Neural crest cell (in vitro differentiated cells): ENCODE measurements at places on chromosomes 4 and X.

GRCh38 chr4:122652379-122652778, 31.5 kb upstream of the IL21 start:
- no peaks in the 10 kb centered on the region for H3K36me3 ChIP-seq
- H3K27me3 ChIP-seq = no peaks in the 10 kb centered on the region
- no peaks in the 10 kb centered on the region for H3K4me1 ChIP-seq
- peak; percentile 3 for DNase-seq

DNA sequence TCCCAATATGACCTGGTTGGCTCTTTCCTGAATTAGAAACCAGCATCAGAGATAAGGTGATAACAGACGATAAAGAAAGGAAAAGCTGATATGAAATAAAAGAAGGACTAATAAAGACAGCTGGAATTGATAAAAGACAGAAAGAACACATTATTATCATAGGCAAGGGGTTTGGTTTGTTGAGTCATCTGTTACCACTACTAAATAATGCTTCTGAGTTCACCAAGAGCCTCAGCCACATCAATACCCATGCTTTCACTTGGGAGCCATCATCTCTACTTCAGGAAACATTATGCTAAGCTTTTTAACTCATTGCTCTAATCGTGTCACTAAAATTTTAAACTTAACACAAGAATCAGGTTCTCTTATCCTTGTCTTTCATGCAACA, 27.6 kb downstream of the ANXA5 start:
- H3K27ac ChIP-seq = no peak overlapping the region
- no peak overlapping the region for H3K4me3 ChIP-seq
- no peak for DNase-seq
- H3K36me3 ChIP-seq = peaks cover 21% of the 10 kb centered on the region
- H3K27me3 ChIP-seq = no peaks in the 10 kb centered on the region
- no peaks in the 10 kb centered on the region for H3K4me1 ChIP-seq

DNA sequence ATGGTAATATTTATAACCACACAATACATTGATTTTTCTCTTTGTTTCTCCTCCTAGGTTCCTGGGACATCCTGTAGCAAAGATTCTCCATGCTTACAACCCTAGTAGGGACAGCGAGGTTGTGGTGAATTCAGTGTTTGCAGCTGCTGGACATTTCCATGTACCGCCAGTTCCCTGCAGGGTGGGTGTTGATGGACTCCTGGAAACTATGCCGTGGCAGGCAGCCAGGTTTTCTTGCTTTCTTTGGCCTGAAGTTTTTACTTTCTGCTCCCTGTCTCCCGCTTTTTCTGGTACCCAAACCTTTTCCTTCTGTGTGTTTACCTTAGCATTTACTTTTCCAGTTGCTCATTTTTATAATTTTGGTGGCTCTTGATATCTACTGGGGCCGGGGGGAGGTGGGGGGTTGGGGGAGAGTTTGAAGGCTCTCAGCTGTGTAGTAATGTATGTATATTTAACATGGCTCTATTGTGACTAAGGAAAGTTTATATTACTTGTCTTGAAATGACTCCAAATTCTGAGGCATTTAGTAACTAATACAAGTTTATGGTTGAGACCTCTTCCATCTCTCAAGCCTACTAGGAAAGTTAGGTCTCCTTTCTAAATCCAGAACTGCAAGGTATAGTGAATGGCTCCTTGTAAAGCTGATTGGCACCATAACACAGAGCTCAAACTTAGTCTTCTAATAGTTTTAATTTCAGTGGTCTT, 89.7 kb downstream of the TMEM131L start:
- no peak overlapping the region for H3K27ac ChIP-seq
- H3K27me3 ChIP-seq = no peaks in the 10 kb centered on the region
- H3K4me3 ChIP-seq = no peak overlapping the region
- peaks cover 11% of the 10 kb centered on the region for H3K4me1 ChIP-seq

DNA sequence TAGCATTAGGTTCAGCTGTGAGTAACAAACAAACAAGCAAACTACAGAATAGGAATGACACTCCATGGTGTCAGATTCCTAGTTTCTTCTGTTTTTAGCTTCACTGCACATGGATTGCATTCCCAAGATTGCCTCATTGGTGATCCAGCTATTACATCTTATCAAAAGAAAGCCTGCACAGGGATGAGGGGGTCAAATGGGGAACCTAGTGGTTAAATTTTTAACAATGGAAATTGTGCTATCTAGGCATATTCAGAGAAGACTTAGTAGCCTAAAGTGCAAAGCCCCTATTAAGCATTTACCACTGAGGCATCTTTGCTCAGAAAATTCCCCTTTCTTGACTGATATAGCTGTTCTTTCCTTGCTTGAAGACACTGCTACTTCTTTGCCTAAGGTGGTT, 3.9 kb upstream of the TTC29 start:
- no peak for DNase-seq
- no peak overlapping the region for H3K27ac ChIP-seq
- H3K4me1 ChIP-seq = peaks cover 6% of the 10 kb centered on the region
- H3K36me3 ChIP-seq = no peaks in the 10 kb centered on the region
- no peak overlapping the region for H3K4me3 ChIP-seq
- H3K27me3 ChIP-seq = peaks cover 44% of the 10 kb centered on the region

- H3K27me3 ChIP-seq = no peaks in the 10 kb centered on the region
- no peak overlapping the region for H3K4me3 ChIP-seq
Observed at GRCh38 chr4:188606635-188607034, 467.4 kb downstream of the TRIML1 start.

GRCh38 chr4:57051524-57051923, 58.7 kb downstream of the IGFBP7 start:
- H3K4me3 ChIP-seq = no peak overlapping the region
- DNase-seq = no peak
- H3K27me3 ChIP-seq = peaks cover 7% of the 10 kb centered on the region

DNA sequence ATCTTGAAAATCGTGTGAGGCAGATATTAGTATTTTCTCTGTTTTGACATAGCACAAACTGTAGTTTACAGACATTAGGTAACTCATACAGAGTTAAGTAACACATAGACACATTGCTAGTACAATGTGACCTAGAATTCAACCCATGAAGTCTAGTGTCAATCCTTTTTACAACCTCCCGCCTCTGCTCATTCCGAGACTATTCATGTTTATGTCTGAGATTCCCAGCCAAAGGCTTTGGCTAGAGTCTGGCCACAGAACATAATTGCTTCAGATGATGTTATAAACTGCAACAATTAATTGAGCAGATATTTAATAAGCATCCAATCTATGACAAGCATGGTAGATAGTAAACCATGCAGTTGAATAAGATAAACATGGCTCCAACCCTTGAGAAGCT, 841.0 kb downstream of the STIM2 start:
- no peak overlapping the region for H3K27ac ChIP-seq
- no peak overlapping the region for H3K4me3 ChIP-seq
- no peaks in the 10 kb centered on the region for H3K36me3 ChIP-seq
- no peak for DNase-seq
- peaks cover 20% of the 10 kb centered on the region for H3K4me1 ChIP-seq
- no peaks in the 10 kb centered on the region for H3K27me3 ChIP-seq

DNA sequence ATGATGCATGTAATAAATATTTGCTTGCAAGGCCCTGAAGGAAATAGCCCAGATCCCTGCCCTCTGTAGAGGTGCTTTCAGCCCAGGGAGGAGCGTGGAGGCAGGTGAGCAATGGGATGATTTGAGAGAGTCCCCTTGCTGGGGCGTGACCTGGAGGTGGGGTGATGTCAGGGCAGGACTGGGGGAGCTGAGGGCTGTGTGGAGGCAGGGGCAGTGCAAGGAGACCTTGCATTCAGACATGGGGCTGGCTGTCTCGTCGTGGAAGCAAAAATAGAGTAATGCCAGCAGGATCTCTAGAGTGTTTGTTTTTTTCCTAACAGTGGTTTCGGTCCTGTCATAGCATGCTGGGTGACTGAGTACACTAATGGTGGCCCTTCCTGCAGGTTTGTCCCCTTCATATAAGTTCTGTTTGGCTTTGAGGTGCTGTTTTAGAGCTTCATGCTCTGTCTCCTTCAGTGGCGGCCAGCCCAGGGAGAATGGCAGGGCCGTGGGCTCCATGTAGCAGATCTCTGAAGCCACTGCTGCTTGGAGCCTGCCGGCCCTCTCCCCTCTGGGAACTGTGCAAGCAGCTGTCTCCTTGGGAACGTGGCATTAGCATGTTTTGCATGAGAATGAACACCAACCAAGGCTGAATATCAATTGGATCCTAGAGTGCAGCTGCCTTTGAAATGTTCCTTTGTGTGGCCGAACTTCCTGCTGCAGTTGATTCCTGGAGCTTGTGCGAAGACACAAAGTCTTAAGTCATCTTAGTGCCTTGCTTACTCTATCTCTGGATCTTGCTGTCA, 39.3 kb upstream of the CLDN34 start:
- H3K36me3 ChIP-seq = peaks cover 12% of the 10 kb centered on the region
- peak overlapping the region; percentile 96 for H3K27ac ChIP-seq
- peak overlapping the region; percentile 73 for H3K4me3 ChIP-seq
- DNase-seq = peak; percentile 13

GRCh38 chr4:7632341-7632740, 197.6 kb upstream of the PSAPL1 start:
- peaks cover 5% of the 10 kb centered on the region for H3K27me3 ChIP-seq
- no peak overlapping the region for H3K27ac ChIP-seq
- H3K4me3 ChIP-seq = no peak overlapping the region
- H3K4me1 ChIP-seq = peaks cover 16% of the 10 kb centered on the region
- no peak for DNase-seq
- no peaks in the 10 kb centered on the region for H3K36me3 ChIP-seq

DNA sequence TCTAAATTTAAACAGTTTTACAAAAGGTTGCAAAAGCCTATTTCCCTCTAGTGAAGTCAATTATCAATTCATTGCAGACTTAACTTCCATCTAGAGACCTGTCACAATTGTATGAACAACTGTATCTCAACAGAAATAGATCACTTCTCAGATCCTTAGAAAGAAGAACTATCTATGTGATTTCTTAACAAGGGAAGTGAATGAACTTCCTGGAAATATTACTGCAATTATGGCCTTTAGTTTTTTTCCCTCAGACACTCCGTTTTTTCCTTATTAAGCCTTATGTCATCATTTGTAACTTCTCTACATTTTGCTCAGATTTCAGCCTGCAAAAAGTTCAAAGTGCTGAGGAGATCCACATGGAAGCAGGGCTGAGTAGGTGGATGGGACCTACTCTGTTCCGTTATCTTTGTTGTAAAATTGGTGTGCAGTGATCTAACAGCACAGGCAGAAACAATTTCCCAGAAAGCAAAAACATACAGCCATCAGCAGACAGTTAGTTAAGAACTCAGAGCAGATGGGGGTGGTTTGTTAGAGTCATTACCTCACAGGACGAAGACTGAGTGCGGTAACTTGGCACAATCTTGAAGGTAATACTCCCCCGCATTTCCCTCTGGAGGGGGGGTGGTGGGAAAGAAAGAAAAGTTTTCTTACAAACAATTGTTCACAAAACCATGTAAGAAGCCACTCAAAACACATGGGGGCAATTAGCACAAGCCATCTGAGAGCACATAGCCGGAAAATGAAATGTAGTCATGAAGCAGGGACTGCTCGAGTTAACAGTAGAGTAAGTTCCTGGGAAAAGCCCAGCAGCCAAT, 112.3 kb downstream of the NYX start:
- H3K4me1 ChIP-seq = peaks cover 10% of the 10 kb centered on the region
- no peak overlapping the region for H3K4me3 ChIP-seq
- DNase-seq = no peak

- DNase-seq = no peak
- no peaks in the 10 kb centered on the region for H3K36me3 ChIP-seq
- no peak overlapping the region for H3K27ac ChIP-seq
- no peak overlapping the region for H3K4me3 ChIP-seq
- H3K27me3 ChIP-seq = no peaks in the 10 kb centered on the region
- no peaks in the 10 kb centered on the region for H3K4me1 ChIP-seq
Observed at GRCh38 chr4:122602277-122603142, 18.4 kb downstream of the IL21 start.

GRCh38 chr4:151801547-151802516, 41.0 kb upstream of the GATB start:
- H3K4me3 ChIP-seq = no peak overlapping the region
- no peaks in the 10 kb centered on the region for H3K27me3 ChIP-seq
- H3K36me3 ChIP-seq = no peaks in the 10 kb centered on the region
- H3K4me1 ChIP-seq = no peaks in the 10 kb centered on the region
- no peak overlapping the region for H3K27ac ChIP-seq
- DNase-seq = peak; percentile 52

- DNase-seq = no peak
- H3K4me1 ChIP-seq = peaks cover 28% of the 10 kb centered on the region
- H3K4me3 ChIP-seq = no peak overlapping the region
- no peak overlapping the region for H3K27ac ChIP-seq
- H3K36me3 ChIP-seq = no peaks in the 10 kb centered on the region
Observed at GRCh38 chr4:38222892-38223291, 262.7 kb downstream of the PTTG2 start.

GRCh38 chr4:95161781-95162469, 386.8 kb downstream of the UNC5C start:
- no peak overlapping the region for H3K27ac ChIP-seq
- H3K4me3 ChIP-seq = no peak overlapping the region
- no peak for DNase-seq
- H3K27me3 ChIP-seq = no peaks in the 10 kb centered on the region

- no peak overlapping the region for H3K27ac ChIP-seq
Observed at GRCh38 chr4:10114607-10115006, 2.0 kb downstream of the WDR1 start.

- peaks cover 7% of the 10 kb centered on the region for H3K36me3 ChIP-seq
- no peak overlapping the region for H3K4me3 ChIP-seq
- peaks cover 5% of the 10 kb centered on the region for H3K4me1 ChIP-seq
- H3K27me3 ChIP-seq = peaks cover 11% of the 10 kb centered on the region
Observed at GRCh38 chrX:103687696-103688201, 1.2 kb upstream of the MORF4L2 start.
